ENCODE measurements at places on chromosomes 1 and 21. TPM values are rescaled to one million over a fixed set of nuclear protein-coding genes. Genes with fewer than 3 reads are reported as not detected.

- no peak overlapping the region for H3K4me3 ChIP-seq
- H3K27me3 ChIP-seq = peaks cover 23% of the 10 kb centered on the region
- no peak for DNase-seq
- H3K36me3 ChIP-seq = no peaks in the 10 kb centered on the region
- no peaks in the 10 kb centered on the region for H3K4me1 ChIP-seq
These were observed 58.0 kb downstream of the NUF2 start for GRCh38 chr1:163379801-163380200.

GRCh38 chr1:29805122-29805895 is 569.0 kb downstream of the PTPRU start:
- H3K36me3 ChIP-seq = no peaks in the 10 kb centered on the region
- DNase-seq = no peak
- peaks cover 5% of the 10 kb centered on the region for H3K27me3 ChIP-seq
- H3K27ac ChIP-seq = no peak overlapping the region
- H3K4me3 ChIP-seq = no peak overlapping the region
- H3K4me1 ChIP-seq = no peaks in the 10 kb centered on the region

GRCh38 chr1:47913225-47913823 is 83.9 kb downstream of the TRABD2B start:
- no peaks in the 10 kb centered on the region for H3K4me1 ChIP-seq
- peaks cover 6% of the 10 kb centered on the region for H3K27me3 ChIP-seq
- no peak for DNase-seq
- no peak overlapping the region for H3K4me3 ChIP-seq
- no peaks in the 10 kb centered on the region for H3K36me3 ChIP-seq

GRCh38 chr1:237045278-237046016 is 3.5 kb downstream of the RYR2 start:
- peaks cover 2% of the 10 kb centered on the region for H3K36me3 ChIP-seq
- DNase-seq = peak; percentile 8
- H3K27ac ChIP-seq = no peak overlapping the region
- H3K27me3 ChIP-seq = peaks cover 42% of the 10 kb centered on the region
- no peak overlapping the region for H3K4me3 ChIP-seq
- H3K4me1 ChIP-seq = peaks cover 7% of the 10 kb centered on the region

DNA sequence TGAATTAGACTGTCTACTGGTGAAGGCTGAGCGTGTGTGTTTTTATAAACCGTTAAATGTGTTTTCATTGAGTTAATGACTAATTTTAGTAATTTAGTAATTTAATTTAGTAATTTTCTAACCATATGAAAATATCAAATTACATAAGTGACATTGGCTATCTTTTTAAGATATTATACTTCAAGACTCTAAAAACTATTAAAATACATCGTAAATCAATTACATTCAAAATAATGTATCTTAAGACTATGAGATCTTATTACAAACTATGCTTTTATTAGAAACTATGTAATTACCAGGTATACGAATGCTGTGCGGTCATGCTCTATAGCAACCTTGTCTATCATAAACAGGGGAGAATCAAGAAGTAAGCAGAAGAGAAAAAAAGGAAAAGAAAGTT is 21.6 kb downstream of the MAP3K21 start:
- no peak overlapping the region for H3K4me3 ChIP-seq
- H3K36me3 ChIP-seq = peaks cover 1% of the 10 kb centered on the region
- no peak for DNase-seq
- no peak overlapping the region for H3K27ac ChIP-seq

DNA sequence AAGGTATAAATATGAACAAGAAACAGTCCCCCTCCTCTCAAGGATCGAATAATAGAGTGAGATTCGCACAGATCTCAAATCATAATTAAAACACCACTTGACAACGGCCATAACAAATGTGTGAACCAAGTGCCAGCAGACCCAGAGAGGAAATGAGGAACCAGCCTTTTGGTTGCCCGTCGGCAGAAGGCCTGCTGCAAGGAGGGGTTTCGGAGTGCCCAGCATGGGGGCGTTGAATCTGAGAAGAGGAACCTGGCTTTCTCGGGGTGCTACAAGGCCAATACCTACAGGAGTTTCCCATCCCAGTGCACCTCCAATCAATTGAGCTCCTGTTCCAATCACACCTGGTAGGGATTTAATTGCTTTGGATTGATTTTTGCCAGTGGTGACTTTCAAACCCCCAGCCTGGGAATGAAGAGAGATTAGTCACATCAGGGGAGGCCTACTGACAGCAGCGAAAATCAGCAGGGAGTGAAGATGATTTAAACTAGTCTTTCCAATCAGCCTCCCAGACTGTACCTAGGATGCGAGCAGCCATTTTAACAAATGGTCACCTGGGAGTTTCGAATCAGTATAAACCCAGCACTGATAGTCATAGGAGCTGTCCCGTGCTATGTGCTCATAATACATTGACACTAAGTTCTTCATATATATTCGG is 263.8 kb downstream of the KAZN start:
- no peaks in the 10 kb centered on the region for H3K36me3 ChIP-seq
- H3K4me3 ChIP-seq = no peak overlapping the region
- no peak for DNase-seq
- no peaks in the 10 kb centered on the region for H3K4me1 ChIP-seq
- no peaks in the 10 kb centered on the region for H3K27me3 ChIP-seq

- H3K4me3 ChIP-seq = no peak overlapping the region
- DNase-seq = no peak
- peaks cover 2% of the 10 kb centered on the region for H3K27me3 ChIP-seq
- peaks cover 6% of the 10 kb centered on the region for H3K4me1 ChIP-seq
- H3K36me3 ChIP-seq = no peaks in the 10 kb centered on the region
These were observed 100.2 kb downstream of the RHOU start for GRCh38 chr1:228835456-228835855.

The SLAMF7 gene
- 90.0 TPM for total RNA-seq
